Progenitor cell of endocrine pancreas (in vitro differentiated cells): ENCODE measurements at places on chromosomes 5 and 9. TPM values are rescaled to one million over a fixed set of nuclear protein-coding genes. Genes with fewer than 3 reads are reported as not detected.

- DNase-seq: no peak
These were observed 271.2 kb downstream of the SLIT3 start for GRCh38 chr5:169029661-169030274.

DNA sequence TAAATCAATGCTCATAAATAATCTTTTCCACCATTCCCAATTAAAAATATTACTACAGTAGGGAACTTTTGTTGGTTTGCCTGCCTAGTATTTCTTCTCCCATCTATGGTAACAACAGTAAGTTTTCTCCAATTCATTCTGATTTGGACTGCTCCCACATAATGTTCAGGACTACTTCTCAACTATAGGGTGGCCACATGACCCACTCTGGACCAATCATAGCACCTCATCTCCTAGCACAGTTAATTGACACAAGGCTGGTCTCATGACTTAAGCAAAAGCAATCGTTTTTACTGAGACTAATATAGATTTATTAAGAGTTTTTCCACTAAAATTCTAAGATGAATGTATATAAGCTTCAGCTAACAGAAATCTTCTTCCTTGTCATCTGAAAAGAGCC, 28.7 kb upstream of the SLCO6A1 start:
- no peak for DNase-seq

DNA sequence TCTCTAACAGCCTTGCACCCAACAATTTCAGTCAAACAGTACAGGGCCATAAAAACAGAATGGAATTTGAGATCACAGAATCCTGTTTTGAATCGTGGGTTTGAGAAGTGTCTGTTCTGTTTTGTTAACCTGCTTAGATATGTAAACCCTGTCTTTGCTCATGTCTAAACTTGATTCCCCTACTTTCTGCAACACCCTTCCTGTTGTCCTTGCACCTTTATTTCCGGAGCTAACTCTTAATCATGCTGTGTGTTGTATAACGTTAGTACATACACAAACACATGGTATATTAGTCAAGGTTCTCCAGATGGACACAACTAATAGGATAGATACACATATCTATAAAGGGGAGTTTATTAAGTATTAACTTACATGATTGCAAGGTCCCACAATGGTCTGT, 2229.2 kb upstream of the C9orf72 start:
- no peak for DNase-seq

- DNase-seq: no peak
These were observed 67.9 kb upstream of the LPAR1 start for GRCh38 chr9:111106202-111106601.

DNA sequence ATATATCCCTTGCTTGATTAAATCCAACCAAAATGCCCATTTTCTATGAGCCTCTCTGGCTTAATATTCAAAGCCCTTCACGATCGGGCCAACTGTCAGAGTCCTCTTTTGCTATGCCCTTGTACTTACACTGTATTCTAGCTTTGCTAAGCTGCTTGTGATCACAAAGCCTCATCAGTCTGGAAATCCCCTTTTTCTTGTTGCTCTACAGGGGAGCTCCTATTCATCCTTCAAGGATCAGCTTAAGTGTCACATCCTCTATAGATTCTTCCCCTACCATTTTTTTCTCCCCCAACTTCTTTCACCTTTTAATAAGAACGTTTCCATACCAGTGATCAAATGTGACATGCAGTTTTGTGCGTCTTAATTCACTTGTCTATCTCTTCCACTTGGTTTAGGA, 450.4 kb upstream of the CHD1 start:
- DNase-seq: no peak

DNA sequence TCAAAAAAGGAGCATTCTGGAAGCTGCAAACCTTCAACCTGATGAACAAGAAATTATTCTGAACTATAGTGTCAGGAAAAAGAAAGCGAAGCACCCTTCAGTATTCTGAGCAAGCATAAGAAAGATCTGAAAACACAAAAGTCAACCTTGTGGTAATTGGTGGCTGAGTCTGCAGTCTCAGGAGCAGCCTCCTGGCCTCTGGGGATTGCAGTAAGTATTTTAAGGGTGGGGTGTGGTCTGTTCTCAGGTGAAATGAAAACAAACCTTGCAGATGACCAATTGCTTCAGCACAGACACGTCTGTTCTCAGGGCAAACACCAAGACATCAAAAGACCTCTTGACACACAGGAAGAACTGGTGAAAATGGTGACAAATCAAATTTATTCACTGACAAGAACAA, 147.8 kb upstream of the RAPGEF1 start:
- no peak for DNase-seq

DNA sequence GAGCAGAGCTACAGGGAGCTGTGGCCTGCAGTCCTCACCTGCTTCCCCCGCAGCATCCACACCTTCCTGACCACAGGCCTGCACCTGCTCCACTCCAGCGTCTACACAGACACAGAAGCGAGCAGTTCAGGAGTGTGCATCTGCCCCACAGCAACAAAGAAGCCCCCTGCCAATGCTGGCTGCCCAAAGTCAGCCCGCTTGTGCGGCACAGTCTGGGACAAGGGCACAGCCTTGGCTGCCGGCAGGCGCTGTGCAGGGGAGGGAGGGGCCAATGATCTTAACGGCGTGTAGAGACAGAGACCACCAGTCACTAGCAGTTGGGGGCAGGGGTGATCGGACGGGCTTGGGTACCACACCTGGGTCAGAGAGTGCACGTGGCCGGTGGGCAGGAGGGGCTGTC, 6.6 kb downstream of the BRD9 start:
- DNase-seq: no peak

DNA sequence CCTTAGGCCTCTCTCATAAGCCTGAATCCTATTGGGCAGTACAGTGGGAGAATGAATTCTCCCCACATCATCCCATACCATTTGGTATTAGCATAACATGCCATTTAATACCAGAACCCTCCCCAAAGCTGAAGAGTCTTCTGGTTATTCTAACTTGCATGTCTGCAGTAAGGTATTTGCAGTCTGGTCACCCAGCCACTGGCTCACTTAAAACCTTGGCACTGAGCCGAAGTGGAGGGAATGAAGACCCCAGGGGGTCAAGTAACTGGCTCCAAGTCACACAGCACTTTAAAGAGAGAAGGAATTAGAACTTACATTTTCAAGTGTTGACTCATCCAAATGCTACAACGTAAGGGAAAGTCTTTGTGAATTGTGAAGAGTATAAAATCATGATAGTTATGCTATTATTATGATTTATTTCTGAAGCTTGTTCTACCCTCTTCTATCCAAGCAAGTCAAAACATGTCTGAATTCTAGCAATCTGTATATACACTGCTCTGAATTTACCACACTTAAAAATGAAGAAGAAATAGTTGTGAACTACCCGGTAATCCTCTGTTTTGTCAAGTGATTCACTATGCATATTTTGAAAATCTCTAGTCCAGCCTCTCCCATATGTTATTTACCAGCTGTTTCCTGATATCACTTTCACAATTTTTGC, 28.5 kb downstream of the GLRA1 start:
- no peak for DNase-seq

GRCh38 chr9:33044677-33045282, 19.7 kb downstream of the DNAJA1 start:
- no peak for DNase-seq

DNA sequence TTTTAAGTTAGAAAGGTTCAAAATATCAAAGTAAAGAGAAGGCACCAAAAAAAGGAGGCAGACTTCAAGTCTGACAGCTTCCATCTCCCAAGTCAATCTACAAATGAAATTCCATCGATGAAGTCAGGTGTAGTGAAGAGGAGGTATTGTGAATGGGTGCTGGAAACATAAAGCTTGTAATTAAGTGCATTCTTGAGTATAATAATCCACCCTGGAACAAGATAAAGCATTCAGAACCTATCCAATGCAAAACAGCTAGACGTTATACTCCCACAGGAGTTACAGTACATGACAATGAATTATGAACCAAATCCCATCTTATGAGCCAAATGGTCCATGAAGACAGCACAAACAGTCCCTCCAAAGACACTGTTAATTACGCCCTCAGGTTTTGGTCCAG, 22.3 kb downstream of the BNC2 start:
- no peak for DNase-seq

DNA sequence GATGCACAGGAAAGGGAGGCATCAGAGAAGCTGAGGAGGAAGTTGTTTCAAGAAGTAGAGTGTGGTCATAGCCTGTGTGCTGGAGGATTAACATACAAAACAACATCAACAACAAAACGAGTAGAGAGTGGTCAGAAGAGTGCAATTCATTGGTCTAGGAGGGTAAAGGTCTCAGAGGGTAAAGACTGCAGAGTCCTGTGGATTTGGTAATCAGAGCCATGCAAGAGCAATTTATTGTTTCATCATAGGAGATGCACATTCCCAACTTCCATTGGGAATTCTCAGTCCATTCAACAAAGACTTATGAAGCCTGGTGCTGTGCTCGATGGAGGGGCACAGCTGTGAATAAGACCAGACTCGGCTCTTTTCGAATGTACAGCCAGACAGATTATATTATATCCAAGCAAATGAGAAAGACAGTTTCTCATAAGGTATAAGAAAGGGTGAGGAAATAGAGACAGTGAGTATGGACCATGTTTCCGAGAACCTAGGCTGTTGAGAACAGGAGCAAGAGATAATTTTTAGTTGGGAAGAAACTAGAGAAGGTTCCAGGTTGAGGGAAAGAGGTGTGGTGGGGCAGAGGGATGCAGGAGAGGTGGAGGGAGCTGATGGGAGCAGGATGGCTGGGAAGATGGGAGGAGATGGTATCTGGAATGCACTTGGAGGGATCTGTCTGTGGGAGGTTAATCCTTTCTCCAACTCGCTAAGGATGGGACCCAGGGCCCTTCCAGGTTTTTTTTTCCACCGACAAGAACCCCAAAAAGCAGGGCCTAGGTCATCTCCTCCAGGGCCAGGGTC, 7.9 kb upstream of the MYORG start:
- no peak for DNase-seq

DNA sequence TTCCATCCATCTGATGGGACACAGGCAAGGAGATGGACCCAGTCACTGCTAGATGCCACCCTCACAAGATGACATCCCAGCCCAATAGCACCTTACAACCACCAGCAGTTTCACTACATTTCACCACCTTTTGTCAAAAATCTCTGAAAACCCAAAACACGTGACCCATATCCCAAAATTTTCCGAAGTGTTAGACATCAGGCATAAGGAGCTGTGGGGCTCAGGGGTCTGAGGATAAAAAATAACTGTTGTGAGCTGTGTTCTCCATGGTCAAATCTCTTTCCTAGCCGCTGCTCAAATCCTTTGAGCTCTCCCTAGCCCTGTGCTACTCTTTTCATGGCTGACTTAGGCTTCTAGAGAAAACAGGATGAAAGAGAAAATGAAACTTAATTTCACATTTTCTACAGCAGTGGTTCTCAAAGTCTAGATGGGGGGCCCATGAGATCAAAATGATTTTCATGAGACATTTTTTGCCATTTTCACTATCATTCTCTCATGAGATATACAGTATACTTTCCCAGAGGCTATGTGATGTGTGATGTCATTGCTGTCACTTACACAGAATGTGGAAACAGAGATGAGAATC, 40.7 kb downstream of the TIMD4 start:
- no peak for DNase-seq

DNA sequence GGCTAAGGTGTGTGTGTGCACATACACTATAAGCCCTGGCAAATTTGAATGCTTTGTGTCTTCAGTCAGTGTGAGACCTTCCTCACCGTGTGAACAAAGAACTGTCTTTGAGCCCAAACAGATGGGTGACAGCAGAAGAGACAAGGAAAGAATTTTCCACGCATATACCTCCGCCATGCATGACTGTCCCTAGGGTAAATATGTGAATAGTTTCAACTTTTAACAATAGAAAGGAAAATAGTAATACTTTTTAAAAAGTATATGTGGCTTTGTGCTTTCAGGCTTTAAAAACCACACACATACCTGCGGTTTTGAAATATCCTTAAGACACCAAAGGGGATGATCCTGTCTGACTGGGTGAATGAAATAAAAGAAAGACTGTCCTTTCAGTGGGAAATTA, 438.6 kb upstream of the MPDZ start:
- DNase-seq: no peak

DNA sequence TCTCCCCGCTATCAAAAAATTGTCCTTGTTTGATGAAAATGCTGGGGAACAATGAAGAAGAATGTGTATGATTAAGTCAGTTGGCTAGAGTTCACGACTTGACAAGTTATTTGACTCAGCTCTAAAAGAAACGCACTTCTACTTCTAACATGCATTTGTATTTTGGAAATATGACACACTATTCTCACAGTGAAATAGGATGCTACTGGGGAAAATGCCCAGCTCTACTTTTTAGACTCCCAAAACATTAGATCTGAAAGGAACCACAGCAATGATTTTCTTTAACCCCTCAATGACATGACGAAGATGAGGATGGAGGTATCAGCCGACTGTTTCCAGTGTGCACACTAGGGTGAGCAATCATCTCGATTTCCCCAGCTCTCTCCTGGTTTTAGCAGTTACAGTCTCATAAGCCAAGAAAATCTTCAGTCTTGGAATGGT, 83.6 kb upstream of the PCSK1 start:
- DNase-seq: no peak

- no peak for DNase-seq
These were observed 9.3 kb upstream of the ARAP3 start for GRCh38 chr5:141691286-141691866.

GRCh38 chr9:121598167-121598964, 53.1 kb upstream of the DAB2IP start:
- DNase-seq: peak; percentile 78

GRCh38 chr9:114936581-114936980, 6.2 kb upstream of the TNFSF8 start:
- no peak for DNase-seq

- no peak for DNase-seq
These were observed 3.7 kb upstream of the WDR31 start for GRCh38 chr9:113343732-113344231.

GRCh38 chr5:101806410-101806809, 489.7 kb downstream of the SLCO4C1 start:
- no peak for DNase-seq

DNA sequence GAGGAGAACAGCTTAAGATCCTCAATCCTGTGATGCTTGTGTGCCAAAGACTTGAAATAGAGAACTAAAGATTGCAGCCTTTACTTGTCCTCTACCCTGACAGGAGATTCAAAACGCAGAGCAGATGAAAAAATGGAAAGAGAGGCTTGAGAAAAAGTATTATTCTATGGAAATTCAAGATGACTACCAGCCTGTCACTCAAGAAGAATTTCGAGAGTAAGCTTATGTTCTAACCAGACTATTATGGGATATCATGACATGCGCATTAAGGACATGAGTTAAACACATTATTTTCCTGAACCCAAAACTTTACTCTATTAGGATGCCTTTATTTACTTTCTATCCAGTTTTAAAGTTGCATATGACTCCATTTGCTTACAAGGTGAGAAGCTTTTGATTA, 46.4 kb downstream of the PKD2L2 start:
- DNase-seq: no peak

- no peak for DNase-seq
These were observed 111.8 kb upstream of the TLE1 start for GRCh38 chr9:81801190-81801589.

The NR4A3 gene
- 1.2 and 1.4 TPM in 2 replicates for total RNA-seq

The FAM200C gene
- total RNA-seq: 6.5 and 7.0 TPM in 2 replicates

The TRPM6 gene
- 0.10 and 0.20 TPM in 2 replicates for total RNA-seq

The ANKRD34B gene
- total RNA-seq: 0.17 and 0.20 TPM in 2 replicates

The KCNV2 gene
- not detected in 2 replicates for total RNA-seq

The HNRNPH1 gene
- total RNA-seq: 1,377 and 1,392 TPM in 2 replicates

The AMACR gene
- 22.0 and 22.1 TPM in 2 replicates for total RNA-seq

The ZMAT2 gene
- total RNA-seq: 67.6 and 67.7 TPM in 2 replicates

The SV2C gene
- total RNA-seq: 0.27 and 0.48 TPM in 2 replicates

The BSPRY gene
- 18.8 and 19.7 TPM in 2 replicates for total RNA-seq

The TPPP gene
- 2.6 and 2.9 TPM in 2 replicates for total RNA-seq

The GABRA6 gene
- total RNA-seq: not detected in 2 replicates
